ENCODE measurements at places on chromosomes 6 and 20.

GRCh38 chr6:34425132-34425497 lies 754 bp downstream of the RPS10 start:
- H3K4me1 ChIP-seq, result peaks cover 8% of the 10 kb centered on the region
- H3K27ac ChIP-seq, result peak overlapping the region; percentile 87
- H3K27me3 ChIP-seq, result no peaks in the 10 kb centered on the region
- H3K4me3 ChIP-seq, result peak overlapping the region; percentile 69
- peaks cover 44% of the 10 kb centered on the region for H3K36me3 ChIP-seq
- no peak for DNase-seq

DNA sequence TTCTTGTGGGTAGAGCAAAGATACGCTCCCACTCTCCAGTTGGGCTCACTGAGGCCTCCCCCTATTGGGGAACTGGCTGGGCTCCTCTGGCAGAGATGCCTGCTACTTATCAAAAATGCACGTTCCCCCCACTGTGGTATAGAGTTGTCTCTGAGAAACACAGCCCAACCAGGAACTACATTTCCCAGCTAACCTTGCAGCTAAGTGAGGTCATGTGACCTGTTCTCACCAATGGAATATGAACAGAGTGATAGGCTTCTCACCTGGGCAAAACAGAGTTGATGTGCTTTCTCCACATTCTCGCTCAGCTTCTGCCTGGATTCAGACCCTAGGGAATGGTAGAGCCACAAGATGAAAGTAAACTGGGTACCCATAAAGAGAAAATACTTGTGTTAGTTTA lies 49.1 kb upstream of the PTPRT start:
- no peak for DNase-seq
- no peak overlapping the region for H3K4me3 ChIP-seq
- H3K27ac ChIP-seq, result no peak overlapping the region
- H3K27me3 ChIP-seq, result no peaks in the 10 kb centered on the region

DNA sequence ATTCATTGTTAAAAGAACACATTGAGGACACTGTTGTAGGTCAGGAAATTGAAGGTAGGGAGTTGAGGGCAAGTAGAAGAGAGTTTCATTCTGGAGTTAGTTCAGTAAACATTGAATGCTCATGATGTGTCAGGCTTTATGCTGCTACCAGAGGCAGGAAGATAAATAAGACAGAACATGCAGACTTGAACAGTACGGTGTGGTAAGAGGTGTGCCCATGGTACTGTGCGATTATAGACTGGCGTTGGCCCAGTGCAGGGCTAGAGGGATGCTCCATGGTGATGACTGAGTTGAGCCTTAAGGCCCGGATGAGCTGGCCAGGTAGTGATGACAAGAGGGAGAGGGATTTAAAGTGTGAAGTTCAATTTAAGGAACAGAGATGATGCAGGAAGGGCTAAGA lies 50.8 kb downstream of the CARMIL1 start:
- no peak for DNase-seq
- no peaks in the 10 kb centered on the region for H3K27me3 ChIP-seq
- H3K4me1 ChIP-seq, result peaks cover 17% of the 10 kb centered on the region
- no peaks in the 10 kb centered on the region for H3K36me3 ChIP-seq

DNA sequence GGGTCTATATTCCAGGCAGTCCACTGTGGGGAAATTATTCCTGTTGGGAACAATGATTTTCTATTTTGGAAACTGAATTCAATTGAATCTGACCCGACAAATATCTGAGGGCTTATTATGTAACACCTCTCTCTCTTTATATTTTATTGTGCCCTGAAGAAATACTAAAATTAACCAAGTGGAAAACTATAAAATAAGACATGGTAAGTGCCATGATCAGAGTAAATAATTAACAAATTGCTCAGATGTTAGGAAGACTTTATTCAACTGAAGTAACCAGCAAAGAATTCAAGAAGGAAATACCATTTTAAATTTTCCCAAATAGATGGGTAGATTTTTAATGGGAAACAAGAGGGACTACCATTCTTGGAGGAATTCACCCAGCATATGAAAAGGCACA lies 632.9 kb downstream of the MAFB start:
- H3K27me3 ChIP-seq, result no peaks in the 10 kb centered on the region
- H3K36me3 ChIP-seq, result no peaks in the 10 kb centered on the region
- no peak overlapping the region for H3K27ac ChIP-seq

- peak overlapping the region; percentile 75 for H3K27ac ChIP-seq
- H3K4me1 ChIP-seq, result peaks cover 16% of the 10 kb centered on the region
- no peak overlapping the region for H3K4me3 ChIP-seq
These were observed 19.7 kb upstream of the UTRN start for GRCh38 chr6:144265390-144265789.

GRCh38 chr6:22954749-22955385 lies 385.5 kb downstream of the HDGFL1 start:
- no peak overlapping the region for H3K27ac ChIP-seq
- H3K36me3 ChIP-seq, result no peaks in the 10 kb centered on the region
- DNase-seq, result no peak
- H3K4me1 ChIP-seq, result no peaks in the 10 kb centered on the region

GRCh38 chr6:3742076-3742425 lies 9.5 kb downstream of the PXDC1 start:
- H3K36me3 ChIP-seq, result peaks cover 18% of the 10 kb centered on the region
- peaks cover 95% of the 10 kb centered on the region for H3K4me1 ChIP-seq

- DNase-seq, result no peak
- no peak overlapping the region for H3K4me3 ChIP-seq
- H3K27ac ChIP-seq, result no peak overlapping the region
- no peaks in the 10 kb centered on the region for H3K36me3 ChIP-seq
These were observed 51.5 kb downstream of the DHX35 start for GRCh38 chr20:39013662-39014109.

DNA sequence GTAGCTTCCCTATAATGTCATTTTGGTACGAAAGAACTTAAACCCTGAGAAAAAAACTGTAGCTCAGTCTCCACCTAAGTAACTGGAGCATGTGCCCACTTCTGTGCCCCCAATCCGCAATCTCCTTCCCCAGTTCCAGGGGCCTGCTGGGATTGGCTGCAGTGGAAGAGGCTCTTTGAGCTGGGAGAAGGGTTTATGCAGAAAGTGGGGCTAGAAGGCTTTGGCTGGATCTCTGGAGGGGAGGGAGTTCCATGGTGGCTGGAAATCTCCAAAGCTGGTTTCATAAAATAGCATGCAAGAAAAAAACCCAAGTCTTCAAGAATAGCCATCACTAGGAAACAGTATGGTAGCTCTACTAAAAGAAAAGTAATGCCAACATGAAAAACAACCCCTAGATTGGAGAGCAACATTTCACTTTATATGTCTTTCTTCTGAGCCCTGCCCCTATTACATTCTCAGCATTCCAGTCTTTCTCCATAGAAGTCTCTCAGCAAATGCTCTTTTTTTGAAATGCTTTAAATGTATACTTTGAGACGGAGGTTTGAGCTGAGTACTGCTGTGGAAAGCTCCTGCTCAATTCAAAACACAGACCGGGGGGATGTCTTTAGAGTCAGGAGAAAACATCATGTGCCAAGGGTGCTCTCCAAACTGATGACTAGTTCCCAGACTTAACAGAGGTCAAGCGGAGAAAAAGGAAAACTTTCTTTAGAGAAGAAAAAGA lies 36.0 kb upstream of the FOXO3 start:
- DNase-seq, result no peak
- no peaks in the 10 kb centered on the region for H3K27me3 ChIP-seq
- H3K4me1 ChIP-seq, result no peaks in the 10 kb centered on the region
- no peak overlapping the region for H3K4me3 ChIP-seq

DNA sequence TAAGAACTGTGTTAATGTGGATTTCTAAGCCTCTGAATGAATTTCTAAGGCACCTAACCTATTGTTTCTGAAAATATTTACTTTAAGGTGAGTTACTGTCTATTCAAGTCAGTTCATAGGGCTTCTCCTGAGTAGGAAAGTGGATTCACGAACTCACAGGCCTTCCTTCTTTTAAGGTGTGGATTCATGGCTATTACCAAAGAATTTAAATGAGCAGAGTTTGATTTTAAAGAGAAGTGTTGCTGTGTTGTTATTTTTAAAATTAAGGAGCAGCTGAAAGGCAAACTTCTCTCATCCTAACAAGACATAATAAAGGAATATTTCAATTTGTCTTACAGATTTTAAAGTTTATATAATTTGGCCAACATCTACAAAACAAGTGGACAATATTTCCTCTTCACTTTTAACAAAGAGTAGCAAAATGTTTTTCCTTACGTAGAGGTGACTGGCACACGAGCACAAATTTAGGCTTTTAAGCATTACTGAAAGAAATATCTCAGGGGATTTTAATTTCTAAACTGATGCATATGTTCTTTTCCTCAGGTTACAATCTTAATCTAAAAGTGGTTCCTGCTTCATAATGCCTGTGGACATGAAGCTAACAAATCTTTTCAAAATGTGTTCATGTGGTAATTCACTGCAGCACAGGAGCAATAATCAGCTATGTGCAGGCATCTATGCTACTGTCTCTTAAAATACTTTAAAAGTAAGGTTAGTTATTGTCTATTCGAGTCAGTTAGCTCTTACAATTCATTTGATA lies 602 bp upstream of the TSPYL4 start:
- H3K36me3 ChIP-seq, result no peaks in the 10 kb centered on the region
- no peaks in the 10 kb centered on the region for H3K27me3 ChIP-seq
- DNase-seq, result no peak

GRCh38 chr6:14450578-14450977 lies 333.0 kb downstream of the CD83 start:
- no peak for DNase-seq
- no peaks in the 10 kb centered on the region for H3K4me1 ChIP-seq
- H3K4me3 ChIP-seq, result no peak overlapping the region
- no peak overlapping the region for H3K27ac ChIP-seq

GRCh38 chr6:128112494-128112893 lies 211.6 kb upstream of the THEMIS start:
- H3K36me3 ChIP-seq, result no peaks in the 10 kb centered on the region
- H3K4me1 ChIP-seq, result no peaks in the 10 kb centered on the region
- DNase-seq, result no peak
- H3K4me3 ChIP-seq, result peak overlapping the region; percentile 11
- H3K27me3 ChIP-seq, result no peaks in the 10 kb centered on the region
- H3K27ac ChIP-seq, result no peak overlapping the region

DNA sequence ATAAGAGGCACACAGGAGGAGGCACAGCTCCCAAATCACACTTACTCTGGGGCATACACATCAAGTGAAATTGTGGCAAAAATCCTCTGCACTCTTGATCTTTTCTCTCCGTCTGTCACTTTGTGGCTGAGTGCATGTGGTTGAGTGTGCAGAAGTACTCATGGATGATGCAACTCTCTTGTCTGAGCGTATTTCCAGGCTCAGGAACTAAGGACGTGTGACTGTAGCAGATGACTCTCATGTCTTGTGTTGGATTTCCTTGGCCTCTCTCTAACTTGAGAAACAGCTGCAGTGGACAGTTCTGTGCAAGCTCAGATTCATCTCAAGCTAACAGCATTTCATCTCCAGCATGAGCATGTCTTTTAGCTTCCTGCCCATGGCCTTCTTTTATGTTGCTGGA lies 245.4 kb upstream of the FLRT3 start:
- H3K4me3 ChIP-seq, result no peak overlapping the region
- DNase-seq, result no peak
- H3K27ac ChIP-seq, result no peak overlapping the region
- no peaks in the 10 kb centered on the region for H3K4me1 ChIP-seq
- H3K27me3 ChIP-seq, result no peaks in the 10 kb centered on the region
- no peaks in the 10 kb centered on the region for H3K36me3 ChIP-seq

GRCh38 chr6:22332711-22333110 lies 35.9 kb upstream of the PRL start:
- no peaks in the 10 kb centered on the region for H3K4me1 ChIP-seq
- H3K27ac ChIP-seq, result no peak overlapping the region
- no peaks in the 10 kb centered on the region for H3K27me3 ChIP-seq

DNA sequence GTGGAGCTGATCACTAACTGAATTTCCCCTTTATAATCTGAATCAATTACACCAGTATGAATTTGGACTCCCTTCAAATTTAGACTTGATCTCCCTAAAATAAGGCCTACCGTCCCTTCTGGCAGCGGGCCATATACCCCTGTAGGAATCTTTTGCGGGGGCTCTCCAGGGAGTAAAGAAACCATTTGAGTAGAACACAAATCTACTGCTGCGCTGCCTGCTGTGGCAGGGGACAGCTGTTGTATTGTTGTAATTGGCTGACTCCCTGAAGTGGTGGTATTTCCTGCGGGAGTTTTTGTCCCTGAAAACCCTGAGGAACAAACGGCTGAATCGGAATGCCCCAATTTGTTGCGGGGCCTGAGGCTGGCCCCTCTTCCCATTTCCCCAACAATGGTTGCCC lies 16.0 kb upstream of the PTCRA start:
- no peaks in the 10 kb centered on the region for H3K4me1 ChIP-seq
- no peak for DNase-seq
- no peak overlapping the region for H3K4me3 ChIP-seq

GRCh38 chr6:158004701-158005095 lies 23.0 kb downstream of the SYNJ2 start:
- no peak for DNase-seq
- H3K27ac ChIP-seq, result no peak overlapping the region
- H3K4me1 ChIP-seq, result peaks cover 33% of the 10 kb centered on the region
- no peaks in the 10 kb centered on the region for H3K27me3 ChIP-seq
- H3K4me3 ChIP-seq, result no peak overlapping the region

DNA sequence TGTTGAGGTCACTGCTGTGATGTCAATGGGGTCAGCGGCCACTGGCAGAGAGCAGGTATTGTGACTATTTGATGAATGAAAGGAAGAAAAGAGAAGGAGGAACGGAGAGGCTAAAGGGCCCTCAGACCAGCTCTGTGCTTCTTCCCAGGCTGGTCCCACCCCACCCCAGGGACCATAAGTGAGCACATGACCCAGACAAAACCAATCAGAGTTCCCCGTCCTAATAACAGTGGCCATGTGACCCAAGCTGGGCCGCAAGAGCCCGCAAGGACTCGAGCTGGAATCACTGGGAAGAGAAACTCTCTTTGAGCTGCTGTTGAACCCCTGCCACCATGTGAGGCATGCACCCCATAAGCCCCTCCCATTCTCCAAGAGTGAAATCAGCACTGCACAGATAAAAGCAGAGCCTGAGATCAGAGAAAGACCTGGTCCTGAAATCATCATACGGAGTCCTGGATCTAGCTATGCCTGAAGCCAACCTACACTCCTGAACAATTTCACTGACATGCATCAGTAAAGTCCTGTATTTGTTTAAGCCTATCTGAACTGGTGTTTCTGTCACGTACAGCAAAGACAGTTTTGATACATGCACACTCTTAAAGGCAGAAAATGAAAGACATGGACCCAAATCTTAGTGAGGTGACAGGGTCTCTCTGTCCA lies 90.2 kb downstream of the PREX1 start:
- peaks cover 27% of the 10 kb centered on the region for H3K4me1 ChIP-seq
- H3K27me3 ChIP-seq, result no peaks in the 10 kb centered on the region
- no peak overlapping the region for H3K27ac ChIP-seq
- peaks cover 23% of the 10 kb centered on the region for H3K36me3 ChIP-seq

GRCh38 chr20:21936720-21937380 lies 231.4 kb downstream of the PAX1 start:
- no peak overlapping the region for H3K27ac ChIP-seq
- DNase-seq, result no peak
- no peak overlapping the region for H3K4me3 ChIP-seq
- H3K27me3 ChIP-seq, result no peaks in the 10 kb centered on the region

- H3K36me3 ChIP-seq, result no peaks in the 10 kb centered on the region
- peak overlapping the region; percentile 31 for H3K27ac ChIP-seq
- no peak for DNase-seq
- no peak overlapping the region for H3K4me3 ChIP-seq
- no peaks in the 10 kb centered on the region for H3K27me3 ChIP-seq
These were observed 35.6 kb downstream of the UTRN start for GRCh38 chr6:144320741-144321140.

GRCh38 chr20:49420811-49421295 lies 61.6 kb downstream of the KCNB1 start:
- peak overlapping the region; percentile 66 for H3K27ac ChIP-seq
- peak; percentile 30 for DNase-seq
- no peak overlapping the region for H3K4me3 ChIP-seq
- H3K27me3 ChIP-seq, result no peaks in the 10 kb centered on the region
- H3K4me1 ChIP-seq, result no peaks in the 10 kb centered on the region

- no peaks in the 10 kb centered on the region for H3K36me3 ChIP-seq
- H3K27ac ChIP-seq, result no peak overlapping the region
- no peak overlapping the region for H3K4me3 ChIP-seq
- H3K4me1 ChIP-seq, result peaks cover 5% of the 10 kb centered on the region
These were observed 89.6 kb upstream of the DOK5 start for GRCh38 chr20:54385746-54386145.
